Stimulated activated CD8-positive, alpha-beta memory T cell treated with anti-CD3 and anti-CD28 coated beads, Interleukin-15, amount 100 ng/mL, for 24 hours (primary cell): ENCODE measurements at places on chromosomes 2 and 18.

DNA sequence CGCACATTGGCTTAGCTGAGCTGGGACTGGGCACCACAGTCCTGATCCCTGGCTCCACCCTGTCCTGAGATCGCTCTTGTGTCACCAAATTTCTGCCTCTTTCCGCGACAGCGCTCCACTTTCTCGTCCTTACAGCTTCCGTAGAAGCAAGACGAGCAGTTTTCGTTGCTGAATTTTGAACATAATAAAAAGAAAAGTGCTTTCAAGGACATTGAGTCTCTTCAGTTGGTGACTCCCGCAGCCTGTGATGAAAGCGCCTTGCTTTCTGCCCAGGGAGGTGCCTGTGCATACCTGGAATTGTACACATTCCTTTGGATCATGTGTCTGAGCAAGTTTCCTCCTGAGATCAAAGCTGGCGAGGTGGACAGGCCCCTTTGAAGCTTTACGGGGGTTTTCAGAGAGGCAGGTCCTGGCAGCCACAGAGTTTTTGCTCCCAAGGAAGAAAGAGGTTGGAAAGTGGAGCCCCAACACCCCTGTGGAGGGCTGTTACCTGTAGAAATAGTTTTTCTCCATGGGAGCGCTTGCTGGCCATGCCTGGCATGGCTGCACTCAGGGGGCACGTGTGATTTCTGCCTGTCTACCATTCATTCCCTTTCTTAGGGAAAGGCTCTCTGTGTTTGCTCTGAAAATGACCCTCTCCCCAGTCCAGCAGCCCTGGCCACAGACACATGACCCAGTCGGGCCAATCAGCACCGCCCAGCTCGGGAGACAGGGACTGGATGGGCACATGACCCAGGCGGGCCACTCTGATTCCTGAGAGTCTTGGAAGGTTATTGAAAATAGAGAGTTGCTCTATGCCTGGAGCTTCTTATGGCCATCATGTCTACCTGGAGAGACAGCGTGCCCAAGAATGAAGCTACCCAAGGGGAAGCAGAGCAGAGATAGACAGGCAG is 115.6 kb upstream of the OTOS start:
- DNase-seq, result no peak

GRCh38 chr2:238006510-238006909 is 39.7 kb downstream of the UBE2F start:
- no peak for DNase-seq

DNA sequence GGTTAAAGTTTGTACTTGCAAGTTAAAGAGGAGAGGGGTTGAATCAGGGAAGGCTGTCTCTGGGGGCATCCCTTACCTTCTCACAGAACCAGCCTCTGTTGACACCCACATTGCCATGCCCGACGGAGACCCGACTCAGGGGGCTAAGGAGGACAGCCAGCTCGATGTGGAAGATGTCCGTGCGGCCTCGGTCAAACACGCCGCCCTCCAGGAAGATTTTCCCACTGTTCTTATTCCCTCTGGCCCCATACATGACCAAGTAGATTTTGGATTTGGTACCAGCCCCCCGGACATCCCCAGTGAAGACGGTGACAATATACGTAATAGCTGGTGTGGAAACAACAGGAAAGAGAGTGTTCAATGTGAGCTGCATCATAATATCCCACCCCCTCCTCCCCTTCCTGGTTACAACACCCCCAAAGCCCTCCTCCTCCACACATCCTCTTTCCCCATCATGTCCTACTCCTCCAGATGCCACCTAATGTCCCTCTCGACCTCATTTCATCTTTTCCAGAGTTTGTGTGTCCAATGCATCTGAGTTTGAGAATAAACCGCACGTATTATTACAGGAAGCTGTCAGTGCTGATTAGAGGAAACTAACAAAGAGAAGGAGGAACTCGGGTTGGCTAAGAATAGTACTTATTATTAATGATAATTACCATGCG is 55.7 kb downstream of the LOXHD1 start:
- no peak for DNase-seq

GRCh38 chr18:76212960-76213359 is 282.1 kb downstream of the ZNF516 start:
- DNase-seq, result no peak

GRCh38 chr18:52652391-52652790 is 312.4 kb downstream of the DCC start:
- no peak for DNase-seq

- no peak for DNase-seq
Measured at GRCh38 chr2:59540864-59541263, 1012.6 kb downstream of the BCL11A start.

DNA sequence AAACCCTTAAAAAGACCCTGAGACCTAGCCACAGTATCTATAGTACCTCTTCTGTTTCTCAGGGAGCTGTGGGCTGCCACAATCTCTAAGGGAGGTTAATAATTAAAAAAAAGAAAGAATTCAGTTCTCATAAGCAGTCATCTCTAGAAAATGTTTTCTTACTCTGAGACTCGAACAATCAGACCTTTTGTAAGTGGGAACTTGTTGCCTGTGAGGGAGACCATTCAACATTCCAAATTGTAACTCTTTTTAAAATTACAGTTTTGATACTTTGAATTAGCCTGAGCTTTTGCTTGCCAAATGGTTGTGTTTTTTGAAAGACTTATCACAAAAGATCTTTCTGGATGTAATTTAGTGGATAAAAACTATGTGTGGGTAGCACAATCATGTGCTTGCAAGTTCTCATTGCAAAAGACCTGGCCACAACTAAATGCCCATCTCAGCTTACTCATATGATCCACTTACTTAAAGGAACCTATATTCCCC is 33.3 kb downstream of the IL1R2 start:
- DNase-seq, result no peak

DNA sequence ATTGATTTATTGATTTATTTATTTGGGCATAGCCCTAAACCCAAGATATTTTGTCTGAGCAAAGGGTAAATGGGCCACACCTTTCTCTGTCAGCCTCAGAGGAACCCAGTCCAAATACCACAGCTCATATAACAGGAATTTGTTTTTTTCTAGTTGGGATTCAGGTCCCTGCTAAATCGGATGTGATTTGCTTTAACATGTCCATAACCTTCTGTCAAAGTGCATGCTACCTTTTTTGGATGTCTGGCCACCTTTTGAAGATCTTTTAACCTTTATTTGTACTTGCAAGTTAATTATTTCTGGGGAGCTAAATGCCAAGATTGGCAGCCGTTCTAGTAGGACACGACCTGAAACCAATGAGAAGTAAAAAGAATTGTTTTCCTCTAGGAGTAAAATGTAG is 303.2 kb upstream of the UBE2E3 start:
- no peak for DNase-seq
